Stimulated activated CD4-positive, alpha-beta T cell treated with anti-CD3 and anti-CD28 coated beads, TNF-alpha, amount 100 ng/mL, for 48 hours (primary cell): ENCODE measurements at places on chromosomes 1 and 21.

DNA sequence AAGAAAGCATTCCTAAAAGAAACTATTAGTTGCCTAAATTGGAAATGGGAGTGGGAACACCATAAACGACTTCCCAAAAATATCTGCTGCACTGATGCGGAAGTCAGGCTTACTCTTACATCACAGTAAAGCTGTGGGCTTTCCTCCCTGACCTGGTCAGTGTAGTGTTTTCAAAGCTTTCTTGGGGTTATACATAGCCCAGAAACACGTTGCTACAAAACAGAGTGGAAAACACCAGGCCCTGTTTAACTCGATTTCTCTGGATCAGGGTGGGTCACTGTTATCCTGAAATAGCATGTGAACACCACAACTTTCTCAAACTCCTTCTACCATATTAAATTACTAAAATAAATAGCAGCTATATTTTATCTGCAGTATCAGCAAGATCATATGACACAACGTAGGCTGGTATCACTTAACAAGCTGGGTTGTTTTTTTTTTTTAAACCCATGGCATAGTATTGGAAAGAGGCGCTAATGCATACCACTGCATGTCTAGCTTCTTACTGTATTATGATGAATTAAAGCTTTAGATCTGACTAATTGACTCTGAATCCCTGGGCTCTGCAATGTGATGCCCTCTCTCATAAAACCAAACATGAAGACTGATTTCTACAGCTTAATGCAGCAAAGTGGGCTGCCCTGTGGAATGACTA, 184.6 kb downstream of the TGFB2 start:
- no peak for DNase-seq

DNA sequence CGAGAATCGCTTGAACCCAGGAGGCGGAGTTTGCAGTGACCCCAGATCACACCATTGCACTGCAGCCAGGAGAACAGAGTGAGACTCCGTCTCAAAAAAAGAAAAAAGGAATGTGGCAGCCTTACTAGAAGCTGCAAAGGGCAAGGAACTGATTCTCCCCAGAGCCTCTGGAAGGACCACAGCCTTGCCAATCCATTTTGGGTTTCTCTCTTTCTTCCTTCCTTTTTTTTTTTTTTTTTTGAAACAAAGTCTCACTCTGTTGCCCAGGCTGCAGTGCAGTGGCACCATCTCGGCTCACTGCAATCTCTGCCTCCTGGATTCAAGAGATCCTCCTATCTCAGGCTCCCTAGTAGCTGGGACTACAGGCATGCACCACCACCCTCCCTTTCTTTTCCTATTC, 9.9 kb upstream of the IFNGR2 start:
- no peak for DNase-seq

- no peak for DNase-seq
Observed at GRCh38 chr21:42400525-42400924, 3.2 kb upstream of the UBASH3A start.

- DNase-seq, result no peak
Observed at GRCh38 chr1:173934440-173934839, 17.3 kb upstream of the SERPINC1 start.

GRCh38 chr1:210072129-210072528, 134.1 kb downstream of the SYT14 start:
- no peak for DNase-seq

GRCh38 chr21:24730661-24731060, 876.6 kb downstream of the MRPL39 start:
- no peak for DNase-seq

DNA sequence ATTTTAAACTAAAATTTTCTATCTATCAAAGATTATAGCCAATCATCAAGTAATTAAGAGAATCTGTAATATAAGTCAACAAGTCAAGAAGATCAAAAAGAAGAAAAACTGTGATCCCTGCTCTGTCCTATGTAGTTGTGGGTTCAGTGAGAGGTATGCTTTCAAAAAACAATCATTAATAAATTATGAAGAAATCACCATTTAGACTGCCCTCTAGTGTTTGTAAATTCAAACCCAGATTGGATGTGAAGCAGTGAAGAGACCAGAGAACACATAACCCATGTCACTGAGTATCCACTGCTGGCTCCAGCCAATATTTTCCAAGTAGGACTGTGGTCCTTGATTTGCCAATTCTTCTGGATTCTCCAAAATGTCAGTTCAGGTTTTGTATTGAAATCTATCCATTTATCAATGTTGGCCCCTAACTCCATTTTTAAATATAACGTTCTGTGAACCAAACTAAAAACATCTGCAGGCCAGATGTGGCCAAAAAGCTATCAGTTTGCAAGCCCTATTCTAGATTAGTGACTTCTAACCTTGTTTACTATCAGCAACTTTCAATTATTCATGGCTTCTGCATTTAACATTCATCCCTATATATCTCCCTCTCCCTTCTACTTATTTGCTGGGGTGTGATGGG, 467.5 kb upstream of the CXADR start:
- DNase-seq, result no peak

GRCh38 chr1:97252925-97253324, 531.3 kb downstream of the PTBP2 start:
- no peak for DNase-seq

DNA sequence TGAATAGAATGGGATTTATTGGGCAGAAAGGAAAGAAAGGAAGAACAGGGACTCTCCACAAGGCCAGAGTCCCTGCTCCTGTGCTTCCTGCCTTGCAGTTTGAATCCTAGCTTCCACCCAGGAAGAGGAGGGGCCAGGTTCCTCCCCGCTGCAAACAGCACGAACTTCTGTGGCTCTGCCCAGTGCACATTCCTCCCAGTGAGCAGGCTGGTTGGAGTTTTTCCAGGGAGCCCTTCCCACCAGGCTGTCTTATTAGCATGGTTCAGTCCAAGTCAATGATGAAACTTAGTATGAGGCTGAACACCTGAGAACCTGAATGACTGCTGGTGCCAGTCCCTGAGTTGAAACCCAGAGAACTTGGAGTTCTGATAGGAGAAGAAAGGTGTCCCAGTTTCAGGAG, 247.2 kb downstream of the DUSP10 start:
- DNase-seq, result no peak

- DNase-seq, result no peak
Observed at GRCh38 chr1:156881101-156881500, 12.4 kb upstream of the PEAR1 start.

GRCh38 chr1:63322114-63322943, at the start of gene FOXD3:
Gene FOXD3 (plus strand): TSS chr1:63322567. CDS start chr1:63323059, 492 bp downstream.
- no peak for DNase-seq
